ENCODE measurements at places on chromosomes 4 and X.
A peak's percentile ranks its signal among the peaks of the same experiment; 100 is the strongest.

GRCh38 chrX:80022363-80023031 lies 7.9 kb downstream of the TBX22 start:
- peak; percentile 57 for DNase-seq

GRCh38 chrX:19130628-19131027 lies 8.4 kb upstream of the ADGRG2 start:
- DNase-seq = no peak

- peak; percentile 21 for DNase-seq
Measured at GRCh38 chr4:31613946-31614623, 893.9 kb downstream of the PCDH7 start.

DNA sequence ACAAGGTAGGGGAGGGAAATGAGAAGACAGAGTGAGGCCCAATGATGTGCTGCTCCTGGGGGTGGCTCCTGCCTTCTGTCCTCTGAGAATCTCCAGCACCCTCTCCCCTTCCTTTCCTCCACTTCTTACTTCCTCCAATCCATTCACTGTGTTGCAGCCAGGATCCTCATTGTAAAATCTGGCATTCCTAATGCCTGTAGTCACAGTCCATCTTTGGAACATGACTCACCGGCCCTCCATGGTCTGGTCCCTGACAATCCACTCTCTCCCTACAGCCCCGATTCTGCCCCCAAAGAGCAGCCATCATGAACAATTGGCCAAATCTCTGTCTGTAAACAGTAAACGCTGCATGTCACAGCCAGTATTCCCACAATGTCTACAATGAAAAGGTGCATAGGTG lies 72.9 kb downstream of the CLNK start:
- no peak for DNase-seq

DNA sequence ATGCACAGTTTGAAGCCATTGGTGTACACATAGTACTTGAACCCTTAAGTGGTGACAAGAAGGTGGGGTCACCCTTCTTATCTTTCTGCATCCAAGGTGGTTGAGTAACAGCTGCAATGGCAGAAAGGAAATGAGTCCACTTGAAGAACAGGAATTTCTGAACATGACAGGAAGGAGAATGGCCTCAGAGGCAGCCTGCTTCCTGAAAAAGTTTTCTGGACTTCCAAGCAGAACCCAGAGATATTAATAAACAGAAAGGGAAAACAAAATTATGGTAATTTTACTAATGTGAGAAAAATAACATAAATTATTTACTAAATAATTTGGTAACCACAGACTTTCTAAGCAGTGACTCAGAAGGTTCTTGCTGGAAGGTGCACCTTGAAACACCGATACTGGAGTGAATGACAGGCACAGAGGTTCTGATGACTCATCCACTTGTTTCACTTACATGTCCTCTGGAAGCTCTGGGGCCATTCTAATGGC lies 119.9 kb upstream of the HS3ST1 start:
- DNase-seq = no peak

- DNase-seq = no peak
Measured at GRCh38 chrX:115297189-115297588, 7.7 kb downstream of the LUZP4 start.

DNA sequence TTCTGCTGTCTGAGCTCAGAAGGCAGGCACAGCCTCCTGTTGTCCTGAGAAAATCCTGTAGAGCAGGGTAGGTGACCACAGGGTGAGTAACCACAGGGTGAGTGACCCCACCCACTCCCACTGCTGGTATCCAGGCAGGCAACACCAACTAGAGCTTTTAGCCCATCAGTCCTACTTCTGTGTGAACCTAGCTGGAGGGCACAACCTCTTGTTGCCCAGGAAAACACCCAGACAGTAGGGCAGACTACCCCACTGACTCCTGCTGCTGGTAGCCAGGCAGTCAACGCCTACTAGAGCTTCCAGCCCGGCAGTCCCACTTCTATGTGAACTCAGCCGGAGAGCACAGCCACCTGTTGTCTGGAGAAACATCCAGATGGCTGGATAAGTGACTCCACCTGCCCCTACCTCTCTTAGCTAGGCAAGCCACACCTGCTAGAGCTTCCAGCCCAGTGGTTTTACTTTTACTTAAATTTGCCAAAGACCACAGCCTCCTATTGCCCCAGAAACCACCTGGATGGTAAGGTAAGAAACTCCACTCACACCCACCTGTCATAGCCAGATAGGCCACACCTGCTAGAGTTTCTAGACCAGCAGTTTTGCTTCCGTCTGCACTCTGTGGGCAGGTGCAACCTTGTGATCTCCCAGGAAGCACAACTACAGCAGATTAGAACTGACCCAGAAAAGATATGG lies 371.6 kb downstream of the INPP4B start:
- DNase-seq = no peak

DNA sequence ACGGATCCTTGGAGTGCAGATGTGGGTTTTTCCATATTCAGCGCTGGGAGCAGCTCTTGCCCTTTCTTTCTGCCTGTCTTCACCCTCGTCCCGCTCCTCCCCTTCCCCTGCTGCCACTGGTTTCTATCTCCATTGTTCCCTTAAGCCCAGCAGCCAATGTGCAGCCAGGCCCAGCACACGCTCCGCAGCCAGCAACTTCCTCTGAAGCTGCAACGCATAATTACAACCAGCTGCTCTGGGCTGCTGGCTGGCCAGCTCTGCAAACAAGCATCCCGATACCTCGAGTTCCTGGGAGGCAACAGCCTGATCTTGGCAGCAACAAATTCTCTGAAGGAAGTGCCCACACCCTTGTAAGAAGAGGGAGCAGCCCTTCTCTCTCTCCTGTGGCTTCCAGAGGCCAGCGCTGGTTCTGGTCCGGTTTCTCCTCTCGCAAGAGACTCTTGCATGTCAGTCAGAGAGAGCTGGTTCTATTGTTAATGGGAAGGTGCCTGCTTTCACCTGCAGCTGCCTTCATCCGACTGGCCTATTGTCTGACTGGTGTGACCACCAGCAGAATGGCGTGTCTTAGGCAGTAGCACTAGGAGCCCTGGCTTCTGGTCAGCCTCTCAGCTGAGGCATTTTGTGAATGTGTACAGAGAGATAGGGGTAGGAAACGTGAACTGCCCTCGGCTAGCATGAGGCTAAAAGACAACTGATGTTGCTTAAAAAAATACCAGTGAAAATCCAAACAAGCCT lies 83.8 kb upstream of the MAML3 start:
- peak; percentile 93 for DNase-seq

- no peak for DNase-seq
Measured at GRCh38 chrX:39112143-39112542, 310.9 kb downstream of the MID1IP1 start.

- no peak for DNase-seq
Measured at GRCh38 chrX:149131774-149132173, 373.3 kb downstream of the IDS start.

Data from neural progenitor cell (in vitro differentiated cells).